Upper lobe of right lung (tissue), 1 donor: ENCODE measurements at places on chromosomes 3 and 15. TPM values are rescaled to one million over a fixed set of nuclear protein-coding genes. Genes with fewer than 3 reads are reported as not detected.

DNA sequence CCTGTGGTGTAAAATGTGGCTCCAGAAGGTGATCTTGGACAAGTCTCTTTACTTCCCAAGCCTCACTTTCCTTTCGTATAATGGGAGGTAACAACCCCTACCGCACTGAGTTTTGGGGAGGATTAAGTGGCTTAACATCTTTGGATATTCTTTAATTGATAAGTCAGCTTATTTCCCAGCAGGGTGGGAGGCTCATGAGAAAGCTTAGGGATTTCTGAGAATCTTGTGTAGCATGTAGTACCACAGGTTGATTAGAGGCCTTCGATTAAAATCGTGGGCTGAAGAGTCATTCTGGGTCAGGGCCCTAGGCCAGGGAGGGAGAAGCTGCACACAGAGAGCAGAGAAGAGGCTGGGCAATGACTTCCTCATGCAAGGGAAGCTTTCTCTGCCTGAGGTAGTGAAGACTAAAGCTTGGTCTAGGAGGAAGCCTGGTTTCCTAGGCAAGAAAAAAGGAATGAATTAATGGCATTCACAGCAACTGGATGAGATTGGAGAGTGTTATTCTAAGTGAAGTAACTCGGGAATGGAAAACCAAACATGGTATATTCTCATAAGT, 1.5 kb upstream of the NMNAT3 start:
- DNase-seq, result no peak
- no peak overlapping the region for H3K27ac ChIP-seq
- H3K4me1 ChIP-seq, result peaks cover 10% of the 10 kb centered on the region
- H3K4me3 ChIP-seq, result no peak overlapping the region
- H3K36me3 ChIP-seq, result no peaks in the 10 kb centered on the region

DNA sequence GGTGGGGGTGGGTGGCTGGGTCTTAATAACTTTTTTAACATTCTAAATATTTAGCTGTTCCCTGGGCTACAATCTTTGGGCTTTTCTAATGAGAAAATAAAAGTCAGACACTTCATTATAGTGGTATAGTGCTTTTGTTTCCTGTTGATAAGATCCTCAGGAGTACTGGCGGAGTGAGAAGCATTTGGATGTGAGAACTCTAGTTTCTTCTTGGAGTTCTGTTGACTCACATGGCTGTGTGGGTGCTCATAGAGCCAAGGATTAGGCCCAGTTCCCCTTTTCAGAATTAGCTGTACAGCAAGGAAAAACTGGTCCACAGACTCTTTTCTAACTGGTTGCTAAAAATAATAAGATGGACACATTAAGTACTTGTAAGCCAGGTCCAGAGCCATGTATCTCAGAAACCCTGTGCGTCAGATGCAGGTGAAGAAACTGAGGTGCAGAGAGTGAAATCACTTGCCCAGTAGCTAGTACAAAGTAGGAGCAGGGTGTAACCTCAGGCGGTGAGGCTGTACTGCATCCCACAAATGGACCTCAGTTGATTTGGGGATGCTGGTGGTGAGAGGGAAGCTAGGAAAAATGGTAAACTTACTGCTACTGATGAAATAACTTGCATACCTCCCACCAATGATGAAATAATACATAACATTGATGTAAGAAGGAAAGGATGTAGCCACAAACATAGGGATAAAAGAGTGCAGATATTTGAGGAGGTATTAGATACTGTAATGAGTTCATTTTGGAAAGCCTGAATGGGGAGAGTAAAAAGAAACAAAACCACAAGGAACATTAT, 2.3 kb downstream of the ITPR1 start:
- H3K36me3 ChIP-seq, result no peaks in the 10 kb centered on the region
- no peak for DNase-seq
- H3K27ac ChIP-seq, result no peak overlapping the region
- peaks cover 15% of the 10 kb centered on the region for H3K4me1 ChIP-seq

GRCh38 chr3:127424766-127425504, 137.1 kb upstream of the PRR20G start:
- no peak for DNase-seq
- no peaks in the 10 kb centered on the region for H3K4me1 ChIP-seq
- H3K27me3 ChIP-seq, result peaks cover 38% of the 10 kb centered on the region
- H3K4me3 ChIP-seq, result no peak overlapping the region
- H3K27ac ChIP-seq, result no peak overlapping the region

GCHFR gene
- total RNA-seq, result 55.2 TPM
